Trophoblast cell (in vitro differentiated cells and primary cell): ENCODE measurements at places on chromosomes 2 and 18.

DNA sequence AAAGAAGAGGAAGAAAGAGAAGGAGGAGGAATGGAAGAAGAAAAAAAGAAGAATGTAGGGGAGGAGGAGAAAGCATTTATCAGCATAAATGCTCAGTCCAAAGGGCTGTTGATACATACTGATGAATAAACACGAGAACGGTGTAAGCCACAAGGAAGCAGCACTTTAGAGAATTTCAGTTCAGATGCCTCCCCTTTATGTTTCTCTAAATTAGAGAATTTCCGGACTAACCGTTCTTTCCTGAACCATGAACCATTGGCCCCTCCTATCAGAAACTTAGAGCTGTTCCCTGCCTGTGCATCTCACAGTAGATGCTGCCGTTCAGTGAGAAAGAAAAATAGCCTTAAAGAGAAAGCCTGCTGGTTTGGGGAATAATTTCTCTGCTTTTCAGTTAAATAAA, 49.2 kb upstream of the TUBA3D start:
- DNase-seq = no peak

GRCh38 chr18:7778181-7778580, 211.1 kb downstream of the PTPRM start:
- DNase-seq = peak; percentile 48

GRCh38 chr18:41459656-41460055, 495.4 kb upstream of the PIK3C3 start:
- DNase-seq = no peak

GRCh38 chr2:41720331-41721251, 327.2 kb upstream of the PKDCC start:
- no peak for DNase-seq

- DNase-seq = no peak
These were observed 84.6 kb upstream of the CAB39 start for GRCh38 chr2:230627806-230628724.

- DNase-seq = peak; percentile 48
These were observed 163.8 kb downstream of the FAM210A start for GRCh38 chr18:13562494-13563029.

DNA sequence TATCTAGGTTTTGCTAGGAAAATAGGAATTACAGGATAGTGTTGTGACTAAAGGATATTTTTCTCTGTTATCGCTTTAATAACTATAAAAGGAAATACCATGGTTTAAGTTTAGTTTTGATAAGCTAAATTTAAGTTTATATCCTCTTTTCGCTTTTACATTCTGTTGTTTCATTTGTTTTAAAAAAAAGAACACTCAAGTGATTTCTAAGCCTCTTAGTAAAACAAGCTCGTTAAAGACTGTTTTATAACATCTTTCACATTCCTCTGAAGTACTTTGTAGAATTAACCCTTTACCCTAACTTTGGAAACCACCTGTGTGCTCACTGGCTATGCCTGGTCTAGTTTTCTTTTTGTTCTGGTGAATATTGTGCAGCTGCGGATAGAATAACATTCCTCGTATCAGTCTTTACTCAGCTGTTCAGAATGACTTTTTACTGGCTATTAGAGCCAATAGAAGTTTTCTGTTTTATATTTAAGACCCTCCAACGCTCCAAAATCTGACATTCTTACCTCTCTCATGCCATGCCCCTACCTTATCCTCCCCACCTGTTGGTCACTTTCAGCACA, 183.1 kb downstream of the PTPRM start:
- DNase-seq = no peak

DNA sequence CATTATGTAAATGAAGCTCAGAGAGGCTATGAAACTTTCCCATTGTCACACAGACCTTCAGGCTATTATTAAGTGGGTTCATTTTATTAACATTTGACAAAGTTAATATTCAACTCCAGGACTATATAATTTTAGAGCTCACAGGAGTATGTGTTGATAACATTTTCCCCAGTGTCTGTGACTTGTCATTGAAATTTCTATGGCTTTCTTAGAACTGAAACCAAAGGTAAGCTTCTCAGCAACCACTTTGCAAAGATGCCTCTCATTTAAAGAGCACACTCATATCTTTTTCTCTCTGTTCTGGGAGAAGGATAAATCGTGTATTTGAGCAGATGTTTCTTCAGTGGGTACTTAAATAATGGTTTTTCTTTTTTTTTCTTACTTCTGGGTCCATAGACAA, 61.8 kb upstream of the LHCGR start:
- no peak for DNase-seq

GRCh38 chr2:153478289-153479261, at the start of gene RPRM:
TSS of gene RPRM (minus strand) at chr2:153478762. CDS start at chr2:153478565, 197 bp downstream.
- DNase-seq = peak; percentile 54

GRCh38 chr2:26477911-26478253, at the start of gene OTOF:
TSS of gene OTOF (minus strand) at chr2:26478124.
- DNase-seq = peak; percentile 25

GRCh38 chr2:27803046-27803445, 31.5 kb downstream of the MRPL33 start:
- no peak for DNase-seq

GRCh38 chr2:101251844-101252407, 760 bp upstream of the CNOT11 start:
- DNase-seq = peak; percentile 65

DNA sequence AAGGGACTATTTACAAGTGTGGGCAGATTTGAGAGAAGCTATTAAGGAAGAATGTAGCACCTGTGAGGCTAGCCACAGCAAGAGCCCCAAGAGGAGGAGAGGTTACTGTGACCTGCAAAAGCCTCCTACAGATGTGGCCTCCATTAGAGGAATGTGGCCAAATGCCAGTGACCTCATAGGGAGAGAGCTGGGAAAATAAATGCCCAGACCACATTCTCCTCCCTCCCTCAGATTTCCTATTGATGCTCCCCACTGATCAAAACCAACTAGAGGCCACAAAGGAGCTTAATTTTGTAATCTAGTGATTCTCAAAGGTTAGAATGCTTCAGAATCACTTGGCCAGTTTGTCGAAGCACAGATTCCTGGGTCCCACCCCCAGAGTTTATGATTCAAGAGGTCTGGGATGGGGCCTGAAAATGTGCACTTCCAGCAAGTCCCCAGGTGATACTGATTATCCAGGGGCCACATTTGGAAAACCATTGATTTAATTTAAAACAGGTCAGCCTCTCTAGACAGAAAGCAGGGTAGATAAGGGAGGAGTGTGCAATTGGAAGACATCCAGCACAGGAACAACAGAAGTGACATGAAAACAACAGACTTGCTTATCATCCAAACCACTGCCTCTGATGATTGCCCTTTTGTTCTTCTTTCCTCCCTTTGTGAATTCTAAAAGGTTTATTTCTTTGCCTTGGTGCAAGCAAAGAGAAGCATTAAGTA, 61.2 kb upstream of the RBBP8 start:
- no peak for DNase-seq

DNA sequence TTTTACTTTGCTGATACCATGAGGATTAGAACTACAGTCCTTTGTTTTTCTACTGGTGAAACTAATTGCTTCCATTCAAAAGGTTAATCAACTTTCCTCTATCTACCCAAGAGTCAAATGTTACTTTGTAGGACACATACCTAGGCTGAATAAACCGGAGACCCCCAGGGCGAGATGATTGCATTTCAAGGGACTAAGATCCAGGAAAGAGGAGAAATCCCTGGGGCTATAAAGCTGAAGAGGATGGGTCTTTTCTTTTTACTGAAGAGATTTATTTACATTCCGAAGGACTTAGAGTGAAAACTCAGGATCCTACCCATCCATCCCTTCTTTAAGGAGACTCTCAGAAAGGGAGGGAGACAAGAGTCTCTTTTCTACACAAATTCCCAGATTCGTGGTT, 331.9 kb downstream of the CDH19 start:
- no peak for DNase-seq

DNA sequence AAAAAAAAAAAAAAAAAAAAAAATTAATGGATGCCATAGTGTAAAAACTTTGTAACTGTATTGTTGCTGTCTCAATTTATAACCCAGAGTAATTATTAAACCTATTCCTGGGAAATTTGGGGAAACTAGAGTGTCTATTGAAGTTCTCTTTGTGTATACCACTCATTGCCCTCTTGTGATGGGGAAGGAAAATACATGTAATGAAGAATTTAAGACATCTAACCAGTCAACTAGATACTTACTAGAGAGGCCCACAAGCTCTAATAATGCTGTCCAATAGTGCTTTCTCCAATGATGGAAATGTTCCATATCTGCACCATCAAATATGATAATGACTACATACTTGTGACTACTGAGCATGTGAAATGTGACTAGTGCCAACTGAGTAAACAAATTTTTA, 168.5 kb upstream of the SLC39A10 start:
- DNase-seq = no peak

DNA sequence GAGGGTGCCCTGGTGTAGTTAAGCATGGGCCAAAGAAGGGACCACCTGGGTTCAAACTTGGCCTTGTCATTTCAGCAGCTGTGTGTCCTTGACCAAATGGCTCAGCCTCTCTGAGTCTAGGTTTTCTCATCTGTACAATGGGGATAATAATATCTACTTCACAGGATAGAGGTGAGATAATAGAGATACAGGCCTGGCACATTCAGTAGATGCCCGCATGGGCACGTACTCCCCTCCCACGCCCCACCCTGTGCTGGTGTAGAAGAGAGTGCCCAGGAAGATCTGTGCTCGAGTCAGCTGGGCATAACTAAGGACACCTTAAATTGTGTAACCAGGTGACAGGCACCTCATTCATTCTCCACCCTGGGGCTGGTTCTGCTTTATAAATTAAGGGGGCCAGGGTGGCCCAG, 8.4 kb upstream of the TMEM185B start:
- DNase-seq = no peak

- DNase-seq = no peak
These were observed 452.8 kb downstream of the MBD2 start for GRCh38 chr18:53771664-53772063.

DNA sequence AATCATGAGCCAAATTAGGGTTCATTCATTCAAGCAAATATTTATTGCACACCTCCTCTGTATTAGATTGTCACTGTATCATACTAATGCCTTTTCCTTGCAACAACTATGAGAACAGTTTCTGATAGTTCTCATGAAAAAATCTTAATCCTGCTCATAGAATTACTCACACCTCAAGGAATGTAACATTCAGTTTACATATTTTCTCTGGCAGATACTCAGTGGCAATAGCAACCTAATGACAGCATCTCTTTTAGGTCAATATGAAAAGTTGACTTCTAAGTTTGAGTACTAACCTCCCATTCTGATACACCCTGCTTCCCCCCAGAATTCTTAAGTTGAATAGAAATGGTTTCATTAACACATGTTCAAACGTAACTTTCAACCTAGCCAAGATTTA, 132.0 kb downstream of the VWC2L start:
- DNase-seq = peak; percentile 66

GRCh38 chr2:238370823-238371372, 50.6 kb downstream of the TRAF3IP1 start:
- DNase-seq = peak; percentile 36

DNA sequence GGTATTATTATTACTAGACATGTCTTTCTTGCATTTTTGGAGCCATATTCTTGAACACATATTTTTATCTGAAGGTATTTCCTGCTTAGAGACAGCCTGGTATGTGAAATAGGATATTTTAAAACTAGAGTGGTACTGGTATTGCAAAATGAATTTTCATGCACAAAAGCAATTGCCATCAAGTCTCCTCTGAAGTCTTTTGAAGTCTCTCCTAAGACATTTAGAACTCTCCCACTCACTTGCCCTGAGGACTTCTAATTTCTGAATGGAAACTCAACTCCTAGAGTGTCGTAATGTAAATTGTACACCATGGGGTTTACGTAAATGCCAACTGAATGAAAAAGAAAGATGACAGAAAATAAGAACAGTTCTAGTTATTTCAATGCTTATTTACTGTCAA, 967.0 kb downstream of the DCDC2C start:
- DNase-seq = peak; percentile 23

DNA sequence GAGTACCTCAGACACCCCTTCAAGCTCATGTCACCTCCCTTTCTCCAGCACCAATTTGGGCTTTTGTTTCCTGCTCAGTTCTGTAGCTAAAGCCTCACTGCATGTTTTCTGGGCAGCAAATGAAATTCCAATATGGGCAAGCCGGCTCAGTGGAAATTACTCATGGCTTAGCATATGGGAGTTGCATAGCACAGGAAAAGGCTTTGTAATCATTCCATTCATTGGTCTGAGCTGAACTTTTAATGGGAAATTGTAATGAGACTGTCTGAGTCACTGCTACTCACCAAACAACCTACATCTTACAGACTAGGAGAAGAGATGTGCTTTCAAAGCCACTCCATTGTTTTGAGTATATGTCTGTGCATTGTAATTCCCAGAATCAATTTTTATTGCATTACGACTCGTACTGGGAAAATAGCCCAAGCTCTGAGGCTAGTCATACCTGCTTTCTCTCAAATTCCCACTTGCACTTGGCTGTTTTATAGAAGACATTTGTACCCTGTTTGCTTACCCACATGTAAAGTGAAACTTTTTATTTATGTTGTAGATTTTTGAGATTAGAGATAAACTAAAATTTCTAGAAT, 139.5 kb upstream of the LRATD1 start:
- peak; percentile 20 for DNase-seq

GRCh38 chr18:50507120-50507590, 52.7 kb upstream of the MAPK4 start:
- DNase-seq = peak; percentile 26

DNA sequence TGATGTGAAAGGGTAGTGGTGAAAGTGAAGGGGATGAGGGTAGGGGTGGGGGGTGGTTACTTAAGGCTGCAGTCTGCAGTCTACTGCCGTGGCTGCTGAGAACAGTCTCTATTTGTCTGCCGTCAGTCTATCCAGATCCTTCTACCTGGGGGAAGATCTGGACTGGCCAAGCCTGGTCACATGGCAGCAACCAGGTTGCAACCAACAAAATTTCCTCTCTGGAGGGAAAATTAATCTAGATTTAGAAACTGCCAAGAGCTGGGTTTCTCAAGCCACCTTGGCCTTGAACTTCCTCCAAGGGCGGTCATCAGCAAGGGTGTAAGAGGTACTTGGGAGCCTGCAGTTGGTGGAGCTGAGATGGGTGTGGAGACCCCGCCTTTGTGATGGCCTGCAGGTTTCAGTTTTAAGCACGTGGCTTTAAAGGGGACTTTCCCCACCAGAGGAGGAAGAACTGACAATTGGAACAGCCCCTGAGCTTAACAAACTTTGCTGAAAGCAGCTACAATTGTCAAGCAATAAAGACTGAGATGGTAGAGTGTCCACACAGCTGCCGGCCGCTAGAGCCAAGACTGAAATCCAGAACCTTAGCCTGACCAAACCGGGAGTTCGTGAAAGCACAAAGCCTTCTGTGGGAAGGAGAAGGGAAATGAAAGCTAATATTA, 31.4 kb upstream of the KCMF1 start:
- DNase-seq = no peak

- DNase-seq = no peak
These were observed 397.7 kb downstream of the TRIB2 start for GRCh38 chr2:13114391-13114790.

DNA sequence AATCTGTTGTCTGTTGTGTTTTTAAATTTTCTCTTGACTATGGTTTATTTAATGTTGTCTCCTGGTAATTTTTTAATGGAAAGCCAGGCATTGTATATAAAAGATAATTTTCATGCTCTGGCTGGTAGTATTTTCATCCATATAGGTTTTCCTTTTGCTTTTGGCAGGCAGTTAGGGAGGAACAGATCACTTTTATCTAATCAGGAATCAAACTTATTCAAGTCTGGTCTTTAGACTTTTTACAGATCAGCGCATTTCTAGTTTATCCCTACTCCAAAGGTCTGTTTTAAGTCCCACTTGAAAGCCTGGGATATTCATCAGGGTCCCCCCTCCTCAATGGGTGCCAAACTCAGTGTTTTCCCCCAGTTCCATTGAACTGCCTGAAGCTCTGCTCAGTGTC, 17.2 kb downstream of the PLB1 start:
- DNase-seq = no peak

GRCh38 chr2:5926871-5927512, 234.8 kb downstream of the SOX11 start:
- DNase-seq = no peak
